ENCODE measurements at places on chromosomes 2 and 18.

DNA sequence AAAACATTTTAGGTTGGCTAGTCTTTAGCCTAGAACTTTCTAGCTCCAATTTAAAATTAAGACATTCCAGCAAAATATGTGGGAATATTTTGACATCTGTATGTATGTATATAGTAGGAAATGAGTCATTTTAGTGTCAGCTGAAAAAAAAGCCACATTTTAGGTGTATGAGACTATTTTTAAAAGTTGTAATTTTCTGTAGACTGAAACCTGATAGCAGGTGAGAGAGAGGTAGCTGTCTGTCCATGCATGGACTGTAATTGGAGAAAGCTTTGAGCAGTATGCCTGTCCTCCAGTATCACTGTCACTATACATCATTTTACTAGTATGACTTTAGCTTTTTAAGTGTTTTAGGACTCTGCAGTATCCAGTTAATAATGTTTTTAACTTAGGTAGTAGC is 26.1 kb upstream of the PPP1R1C start:
- no peak for DNase-seq

- DNase-seq: no peak
Measured at GRCh38 chr18:78352910-78353309, 626.7 kb upstream of the SALL3 start.

DNA sequence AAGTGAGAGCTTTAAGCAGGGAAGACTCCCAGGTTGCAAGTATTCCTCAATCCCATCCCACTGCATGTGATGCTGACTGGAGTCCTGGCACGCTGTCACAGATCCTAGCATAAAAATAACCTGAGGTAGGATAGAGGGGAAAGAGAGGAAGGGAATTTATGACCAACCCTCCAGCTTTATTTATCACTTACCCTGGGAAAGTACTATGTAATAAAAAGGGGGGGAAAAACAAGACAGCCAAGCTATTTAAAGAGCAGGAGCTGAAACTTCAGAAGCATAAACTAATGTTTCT is 122.2 kb downstream of the SLC8A1 start:
- DNase-seq: no peak

DNA sequence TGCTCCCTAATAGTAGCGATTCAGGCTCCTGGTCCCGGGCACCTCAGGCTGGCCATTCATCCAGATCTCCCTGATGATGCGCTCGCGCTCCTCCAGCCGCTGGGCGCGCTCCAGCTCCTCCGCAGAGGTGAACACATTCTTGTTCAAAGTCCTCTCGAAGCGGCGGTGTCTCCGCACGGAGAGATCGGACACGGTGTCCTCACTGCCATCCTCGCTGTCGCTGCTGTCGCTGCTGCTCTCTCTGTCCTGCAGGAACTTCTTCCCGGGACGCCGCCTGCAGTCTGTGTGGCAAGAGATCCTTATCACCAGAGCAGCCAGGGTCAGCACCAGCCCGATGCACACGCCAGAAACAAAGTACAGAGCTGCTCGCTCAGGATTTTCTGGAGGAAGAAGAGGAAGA is 67.5 kb downstream of the EVA1A start:
- no peak for DNase-seq

DNA sequence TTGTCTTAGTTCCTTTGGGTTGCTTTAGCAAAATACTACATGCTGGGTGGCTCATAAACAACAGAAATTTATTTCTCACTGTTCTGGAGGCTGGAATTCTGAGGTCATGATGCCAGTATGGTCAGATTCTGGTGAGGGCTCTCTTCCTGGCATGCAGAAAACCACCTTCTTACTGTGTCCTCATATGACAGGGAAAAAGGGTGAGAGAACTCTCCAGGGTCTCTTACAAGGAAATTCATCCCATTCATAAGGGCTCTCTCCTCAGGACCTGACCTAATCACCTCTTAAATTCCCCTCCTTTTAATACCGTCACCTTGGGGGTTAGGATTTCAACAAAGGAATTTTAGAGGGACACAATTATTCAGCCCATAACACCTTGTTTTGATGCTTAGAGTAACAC is 243.1 kb upstream of the TNP1 start:
- DNase-seq: no peak

- no peak for DNase-seq
Measured at GRCh38 chr2:7607441-7608173, 690.4 kb downstream of the RNF144A start.

DNA sequence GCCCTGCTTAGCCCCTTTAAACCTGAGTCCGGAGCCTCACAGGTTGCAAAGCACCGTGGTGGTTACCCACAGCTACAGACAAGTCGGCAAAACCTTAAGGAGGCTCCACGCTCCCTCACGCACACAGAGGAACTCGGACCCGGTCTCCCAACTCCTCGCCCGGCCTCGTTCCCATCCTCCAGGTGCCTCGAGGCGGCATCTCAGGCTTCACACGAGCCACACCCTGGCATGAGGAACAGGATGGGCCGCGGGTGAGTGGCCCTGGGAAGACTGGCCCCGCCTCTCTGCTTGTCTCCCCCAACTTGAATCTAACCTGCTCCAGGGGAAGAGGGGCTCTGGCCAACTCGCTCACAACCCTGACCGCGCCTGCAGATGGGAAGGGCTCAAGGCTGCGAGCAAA is 97.4 kb downstream of the EIPR1 start:
- no peak for DNase-seq

GRCh38 chr2:193253014-193253530 is 1058.3 kb upstream of the TMEFF2 start:
- DNase-seq: no peak

- DNase-seq: no peak
Measured at GRCh38 chr2:149692961-149693396, 105.4 kb upstream of the MMADHC start.

- no peak for DNase-seq
Measured at GRCh38 chr18:45556222-45556621, 59.1 kb upstream of the SLC14A2 start.

- no peak for DNase-seq
Measured at GRCh38 chr18:44458777-44459176, 221.9 kb upstream of the SETBP1 start.

DNA sequence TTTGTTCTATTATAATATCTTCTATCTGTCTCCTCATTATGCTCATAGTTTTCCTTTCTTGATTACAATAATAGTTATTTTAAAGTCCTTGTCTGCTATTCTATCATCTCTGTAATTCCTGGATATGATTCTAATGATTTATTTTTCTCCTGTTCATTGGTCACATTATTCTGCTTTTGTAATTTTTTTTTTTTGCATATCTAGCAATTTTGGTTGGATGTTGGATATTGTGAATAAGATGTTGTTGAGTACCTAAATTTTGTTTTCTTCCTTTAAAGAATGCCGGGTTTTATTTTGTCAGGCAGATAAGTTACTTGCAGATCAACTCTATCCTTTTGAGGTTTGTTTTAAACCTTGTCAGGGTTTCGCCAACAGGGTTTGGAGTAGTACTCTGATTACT is 25.2 kb downstream of the KATNAL2 start:
- no peak for DNase-seq

DNA sequence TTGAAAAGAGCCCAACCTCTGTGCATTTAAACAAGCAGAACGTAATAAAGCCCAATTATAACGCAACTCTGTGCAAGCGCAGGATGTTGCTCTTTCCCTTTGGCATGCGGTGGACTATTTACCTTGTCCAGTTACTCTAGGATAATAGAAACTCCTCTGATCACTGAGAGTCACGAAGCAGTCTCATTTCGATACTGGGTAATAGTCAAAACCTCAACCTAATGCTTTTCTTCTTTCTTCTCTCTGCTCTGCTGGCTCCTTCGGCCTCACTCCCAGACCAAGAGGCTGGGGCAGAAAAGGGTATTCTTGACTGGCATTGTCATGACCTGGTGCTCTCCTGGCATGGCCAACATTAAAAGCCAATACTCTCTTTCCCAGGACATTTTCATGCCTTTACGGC is 89.7 kb upstream of the GCFC2 start:
- DNase-seq: no peak

- DNase-seq: no peak
Measured at GRCh38 chr18:67805261-67805660, 288.7 kb upstream of the DSEL start.

DNA sequence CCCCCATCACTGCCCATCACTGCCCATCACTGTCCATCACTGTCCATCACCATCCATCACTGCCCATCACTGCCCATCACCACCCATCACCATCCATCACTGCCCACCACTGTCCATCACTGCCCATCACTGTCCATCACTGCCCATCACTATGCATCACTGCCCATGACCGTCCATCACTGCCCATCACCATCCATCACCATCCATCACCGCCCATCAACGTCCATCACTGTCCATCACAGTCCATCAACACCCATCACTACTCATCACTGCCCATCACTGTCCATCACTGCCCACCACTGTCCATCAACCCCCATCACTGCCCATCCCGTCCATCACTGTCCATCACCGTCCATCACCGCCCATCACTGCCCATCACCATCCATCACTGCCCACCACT is 57.8 kb upstream of the OTOS start:
- no peak for DNase-seq

DNA sequence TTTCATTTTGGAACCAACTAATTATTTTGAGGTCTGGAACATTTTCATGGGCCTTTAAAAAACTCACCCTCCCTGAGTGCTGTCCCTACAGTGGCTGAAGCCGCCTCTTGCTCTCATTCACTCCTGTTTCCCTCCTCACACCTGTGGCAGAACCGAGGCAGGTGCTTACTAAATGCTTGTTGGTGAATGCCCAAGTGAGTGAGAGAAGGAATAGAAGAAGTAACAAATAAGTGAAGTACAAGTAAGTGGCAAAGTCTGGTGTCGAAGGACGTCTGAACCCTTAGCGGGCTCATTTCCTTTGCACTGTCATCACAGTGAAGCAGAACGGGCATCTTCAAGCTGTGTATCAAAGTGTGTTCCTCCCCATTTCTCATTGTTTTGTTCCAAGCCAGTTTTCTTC is 135.2 kb downstream of the RHBDD1 start:
- no peak for DNase-seq

DNA sequence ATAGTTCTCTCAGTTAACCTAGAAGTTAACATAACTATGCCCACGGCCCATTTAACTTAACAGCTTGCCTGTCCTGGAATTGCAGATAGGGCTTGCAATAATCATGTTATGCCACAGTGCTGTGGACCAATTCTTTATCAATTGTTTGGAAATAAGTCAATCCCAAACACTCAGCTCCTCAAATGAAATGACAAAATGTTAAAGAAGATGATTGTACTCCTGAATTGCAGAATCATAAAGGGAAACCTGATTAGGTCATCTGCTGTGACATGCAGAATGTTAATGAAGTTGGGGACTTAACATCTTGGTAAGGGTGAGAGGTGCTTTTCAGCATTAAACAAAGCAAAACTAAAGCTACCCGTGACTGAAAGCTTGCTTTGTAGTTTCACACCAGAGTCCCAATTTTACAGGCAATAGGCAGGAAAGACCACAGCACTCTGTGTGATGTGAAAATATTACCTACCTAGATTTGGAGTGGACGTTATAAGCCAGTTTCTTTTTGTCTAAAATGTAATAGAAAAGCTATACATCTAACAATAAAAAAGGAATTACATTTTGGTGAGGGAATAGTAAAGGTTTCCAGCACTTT is 364.0 kb downstream of the GPD2 start:
- no peak for DNase-seq

GRCh38 chr18:59301929-59302328 is 16.5 kb downstream of the CPLX4 start:
- no peak for DNase-seq

- DNase-seq: no peak
Measured at GRCh38 chr2:47056374-47056773, 98.7 kb downstream of the STPG4 start.

DNA sequence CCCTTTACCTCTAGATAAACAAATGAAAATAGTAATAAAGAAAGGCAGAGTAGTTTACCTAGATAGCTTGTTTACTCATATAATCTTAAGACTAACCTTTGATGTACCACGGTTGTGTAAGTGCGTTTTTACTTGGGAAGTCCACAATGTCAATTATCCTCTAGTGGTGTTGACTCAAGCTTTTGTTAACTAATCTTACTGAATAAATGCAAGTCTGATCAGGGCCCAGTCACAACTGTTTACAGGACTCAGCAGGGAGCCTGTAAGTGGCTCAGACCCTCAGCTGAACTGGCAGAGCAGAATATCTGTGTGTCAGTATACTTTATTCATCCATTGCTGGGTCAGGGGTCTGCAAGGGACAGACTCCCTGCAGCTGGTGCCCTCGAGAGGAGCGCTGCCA is 98.1 kb upstream of the ACAA2 start:
- DNase-seq: no peak

DNA sequence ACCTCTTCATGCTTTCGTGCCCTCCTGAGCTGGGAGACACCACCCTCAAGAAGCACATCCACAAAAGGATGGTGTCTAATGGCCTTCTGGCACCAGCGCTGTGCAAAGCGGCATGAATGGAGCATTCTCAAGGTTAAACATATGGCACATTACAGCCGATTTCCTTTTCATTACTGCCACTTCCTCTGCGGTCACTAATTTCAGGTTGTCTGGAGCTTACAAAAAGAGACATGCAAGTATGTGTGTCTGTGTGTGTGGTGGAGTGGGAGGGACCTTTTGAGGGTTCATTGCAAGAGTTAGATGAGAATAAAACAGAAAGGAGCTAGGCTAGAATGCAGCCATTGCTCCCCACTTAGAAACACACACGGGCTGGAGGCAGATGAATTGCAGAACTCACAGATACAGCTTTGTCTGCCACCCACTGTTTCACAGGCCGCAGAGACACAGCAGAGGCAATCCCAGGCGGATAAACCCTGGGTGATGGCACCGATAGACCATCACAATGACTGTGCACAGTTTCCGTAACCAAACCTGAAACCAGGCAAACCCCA is 76.0 kb downstream of the TGIF1 start:
- peak; percentile 3 for DNase-seq

GRCh38 chr2:25373269-25373981 is 31.7 kb upstream of the DNMT3A start:
- no peak for DNase-seq

- DNase-seq: no peak
Measured at GRCh38 chr18:31512203-31512764, 14.3 kb downstream of the DSG2 start.

DNA sequence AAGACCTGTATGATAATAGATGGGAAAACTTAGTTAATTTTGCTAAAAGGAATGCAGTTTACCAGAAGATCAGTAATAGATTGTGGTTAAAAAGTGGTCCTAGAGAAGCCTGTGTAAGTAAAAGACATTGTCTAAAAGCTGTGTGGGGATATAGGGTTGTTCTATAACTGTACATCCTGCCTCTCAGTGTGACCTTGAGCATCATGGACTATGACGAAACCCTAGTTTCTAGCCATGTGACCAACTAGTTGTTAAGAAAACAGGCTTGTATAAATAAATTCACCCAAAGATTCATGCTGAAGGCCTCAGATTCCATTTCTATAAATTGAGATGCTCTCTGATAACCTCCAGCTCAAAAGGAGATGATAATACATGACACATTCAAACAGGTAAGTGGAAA is 160.7 kb downstream of the IKZF2 start:
- DNase-seq: no peak

- DNase-seq: no peak
Measured at GRCh38 chr2:11546072-11546471, 12.2 kb downstream of the GREB1 start.

GRCh38 chr2:197137826-197138477 is 172.6 kb downstream of the ANKRD44 start:
- DNase-seq: no peak

- no peak for DNase-seq
Measured at GRCh38 chr2:230893338-230893737, 28.6 kb downstream of the ITM2C start.

Data from activated CD4-positive, alpha-beta T cell treated with anti-CD3 and anti-CD28 coated beads, Interleukin-2, amount 50 U/mL, for 1 hour (primary cell).